Articular chondrocyte of knee joint (primary cell): ENCODE measurements at places on chromosomes 2 and 18. TPM values are rescaled to one million over a fixed set of nuclear protein-coding genes. Genes with fewer than 3 reads are reported as not detected.

The IL1RN gene
- not detected in 2 replicates for total RNA-seq

The KDM3A gene
- total RNA-seq, result 36.0 and 40.1 TPM in 2 replicates

The ADGRF3 gene
- total RNA-seq, result under 0.01 and 0.22 TPM in 2 replicates

The NDC80 gene
- 15.2 and 29.0 TPM in 2 replicates for total RNA-seq

The CTNNA2 gene
- total RNA-seq, result not detected in 2 replicates
